K562 (cell line): ENCODE measurements at places on chromosomes 1 and 21.

DNA sequence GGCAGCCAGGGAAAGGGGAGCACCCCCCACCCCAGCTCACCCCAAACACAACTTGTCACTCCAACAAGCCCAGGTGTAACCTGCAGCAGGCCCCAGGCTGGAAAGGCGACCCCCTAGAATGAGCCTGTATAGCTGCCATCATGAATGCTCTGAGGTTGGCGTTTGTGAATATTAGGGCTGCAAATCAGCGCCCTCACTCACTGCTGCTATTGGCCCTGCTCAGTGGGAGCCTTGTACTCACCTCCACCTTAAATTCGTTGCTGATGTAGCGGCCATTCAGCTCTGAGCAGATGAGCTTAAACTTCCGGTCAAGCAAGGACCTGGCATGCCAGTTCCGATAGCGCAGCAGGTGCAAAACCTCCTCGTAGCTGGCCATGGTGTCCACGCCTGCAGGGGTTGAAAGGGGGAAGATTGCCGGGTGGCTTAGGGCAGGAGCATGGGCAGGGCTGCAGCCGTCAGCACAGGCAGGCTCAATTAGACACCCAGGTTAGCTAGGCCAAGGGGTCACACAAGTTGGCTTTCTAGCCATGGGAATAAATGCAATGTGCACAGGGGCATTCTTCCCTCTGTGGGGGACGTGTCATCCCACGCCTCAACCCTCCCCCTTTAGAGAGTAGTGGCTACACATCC is 81.7 kb downstream of the PIK3CD start:
- no peaks in the 10 kb centered on the region for H3K27me3 ChIP-seq
- H3K36me3 ChIP-seq: peaks cover 77% of the 10 kb centered on the region; the same call in 2 of the 3 replicates
- H3K27ac ChIP-seq: no peak overlapping the region
- DNase-seq: no peak
- no peak overlapping the region for H3K4me3 ChIP-seq
- peaks cover 7% of the 10 kb centered on the region; the same call in 1 of the 2 replicates for H3K4me1 ChIP-seq

- peaks cover 33% of the 10 kb centered on the region for H3K4me1 ChIP-seq
- DNase-seq: no peak
- no peak overlapping the region for H3K27ac ChIP-seq
- H3K27me3 ChIP-seq: no peaks in the 10 kb centered on the region
- no peaks in the 10 kb centered on the region; the same call in 2 of the 3 replicates for H3K36me3 ChIP-seq
- H3K4me3 ChIP-seq: no peak overlapping the region
Observed at GRCh38 chr1:206723462-206723804, 38.7 kb downstream of the MAPKAPK2 start.

DNA sequence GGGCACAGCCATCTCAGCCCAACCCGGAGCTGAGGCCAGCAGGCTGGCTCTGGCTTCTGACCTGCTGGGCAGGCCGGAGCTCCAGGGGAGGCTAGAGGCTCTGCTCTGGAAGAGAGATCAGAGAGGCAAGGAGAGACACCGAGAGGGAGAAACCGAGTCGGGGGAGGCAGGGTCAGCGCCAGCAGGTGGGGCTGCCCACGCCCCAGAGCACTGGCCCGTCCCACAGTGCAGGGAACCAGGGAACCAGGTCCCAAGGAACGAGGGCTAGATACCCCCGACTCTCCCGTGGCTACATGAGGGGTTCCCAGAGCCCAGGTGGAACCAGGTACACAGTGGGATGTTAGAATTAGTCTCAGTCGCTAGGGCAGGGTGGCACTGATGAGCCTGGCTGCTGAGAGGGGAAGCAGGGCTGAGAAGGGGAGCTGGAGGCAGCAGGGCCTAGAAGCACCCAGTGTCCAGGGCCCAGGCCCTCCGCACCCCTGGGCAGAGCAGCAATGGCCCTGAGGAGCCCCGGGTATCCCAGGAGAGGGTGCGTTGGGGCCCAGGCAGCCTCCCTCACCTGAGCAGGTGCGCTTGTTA is 2.1 kb downstream of the MASP2 start:
- no peak overlapping the region for H3K27ac ChIP-seq
- no peak overlapping the region for H3K4me3 ChIP-seq
- no peaks in the 10 kb centered on the region for H3K27me3 ChIP-seq
- no peak for DNase-seq
- no peaks in the 10 kb centered on the region for H3K36me3 ChIP-seq

DNA sequence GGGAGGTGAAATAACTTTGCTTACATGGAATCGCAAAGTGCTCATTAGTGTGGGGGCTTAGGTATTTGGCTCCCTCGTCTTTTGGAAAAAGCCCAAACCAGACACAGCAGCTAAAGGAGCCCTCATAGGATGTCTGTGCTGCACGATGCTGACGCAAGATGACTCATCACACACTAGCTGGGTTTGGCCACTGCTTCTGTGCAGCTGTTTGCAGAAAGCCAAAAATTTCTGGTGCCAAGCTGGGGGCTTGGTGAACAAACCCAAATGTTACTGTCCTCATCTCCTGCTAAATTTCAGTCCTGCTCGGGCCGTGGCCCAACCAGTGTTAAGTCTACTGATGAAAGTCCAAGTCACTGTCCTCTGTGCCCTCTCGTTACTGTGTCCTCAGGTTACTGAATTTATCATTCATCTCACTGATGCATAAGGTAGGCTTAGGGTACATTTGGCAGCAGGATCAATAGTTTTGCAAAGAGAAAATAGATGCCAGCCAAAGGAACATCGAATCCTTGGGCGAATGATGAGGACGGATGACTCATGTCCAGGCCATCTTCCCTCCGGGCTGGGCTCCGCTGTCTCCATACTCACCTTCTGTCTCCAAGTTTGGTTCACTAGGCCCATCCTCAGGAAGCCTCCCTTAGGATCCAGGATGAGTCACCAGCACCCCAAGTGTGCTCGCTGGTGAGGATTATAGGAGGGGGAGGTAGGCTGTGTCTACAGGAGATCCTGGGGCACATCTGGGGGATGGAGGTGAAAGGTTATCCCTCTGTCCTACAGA is 177.7 kb downstream of the ADSS2 start:
- no peak overlapping the region for H3K4me3 ChIP-seq
- peak; percentile 81 for DNase-seq
- H3K36me3 ChIP-seq: no peaks in the 10 kb centered on the region
- peak overlapping the region; percentile 8; the same call in 1 of the 3 replicates for H3K27ac ChIP-seq
- peaks cover 12% of the 10 kb centered on the region for H3K4me1 ChIP-seq

DNA sequence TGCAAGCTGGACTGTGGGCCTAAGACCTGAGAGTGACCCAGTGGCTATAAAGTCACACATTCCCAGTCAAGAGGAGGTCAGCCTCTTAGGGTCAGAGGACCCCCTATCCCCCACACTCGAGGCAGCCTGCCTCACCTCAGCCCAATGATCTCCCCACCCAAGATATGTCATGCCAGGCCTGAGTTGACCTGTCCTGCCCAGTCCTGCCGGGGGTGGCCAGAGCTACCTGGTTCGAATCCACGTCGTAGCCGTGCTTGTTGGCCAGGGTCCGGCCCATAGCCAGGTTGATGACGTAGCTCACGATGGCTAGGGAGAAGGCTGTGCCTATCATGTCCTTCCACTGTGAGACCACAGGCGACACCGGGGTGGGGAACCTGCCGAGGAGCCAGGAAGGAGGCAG is 15.6 kb downstream of the SLC26A9 start:
- H3K27me3 ChIP-seq: peaks cover 88% of the 10 kb centered on the region
- H3K4me1 ChIP-seq: peaks cover 13% of the 10 kb centered on the region; the same call in 2 of the 3 replicates
- H3K36me3 ChIP-seq: no peaks in the 10 kb centered on the region
- DNase-seq: no peak

- no peaks in the 10 kb centered on the region for H3K27me3 ChIP-seq
- peak overlapping the region; percentile 93 for H3K27ac ChIP-seq
- peak overlapping the region; percentile 99 for H3K4me3 ChIP-seq
- peaks cover 17% of the 10 kb centered on the region; the same call in 2 of the 3 replicates for H3K4me1 ChIP-seq
Observed at GRCh38 chr1:162498496-162498810, 835 bp downstream of the UHMK1 start.

DNA sequence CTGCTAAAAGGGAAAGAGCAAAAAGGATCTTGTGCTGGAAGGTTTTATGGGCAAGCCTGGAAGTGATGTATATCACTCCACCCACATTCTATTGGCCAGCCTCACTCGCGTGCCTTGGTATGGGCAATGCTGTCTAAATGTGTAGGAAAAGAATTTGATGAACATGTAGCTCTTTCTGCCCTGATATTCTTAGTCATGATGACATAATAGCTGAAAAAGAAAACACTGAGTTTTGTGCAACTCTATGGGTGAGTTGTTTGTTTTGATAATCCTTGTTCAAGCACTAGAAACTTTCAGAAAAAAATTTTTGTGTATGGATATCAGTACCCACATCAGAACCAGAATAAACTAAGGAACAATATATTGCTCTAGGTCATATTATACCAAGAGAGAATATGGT is 231.5 kb upstream of the ST6GALNAC5 start:
- H3K4me1 ChIP-seq: no peaks in the 10 kb centered on the region
- no peak overlapping the region for H3K4me3 ChIP-seq
- H3K27me3 ChIP-seq: no peaks in the 10 kb centered on the region
- H3K36me3 ChIP-seq: no peaks in the 10 kb centered on the region

GRCh38 chr1:23446661-23447310 is 22.2 kb upstream of the TCEA3 start:
- peaks cover 3% of the 10 kb centered on the region for H3K4me1 ChIP-seq
- no peak overlapping the region for H3K27ac ChIP-seq
- H3K27me3 ChIP-seq: no peaks in the 10 kb centered on the region
- no peak overlapping the region for H3K4me3 ChIP-seq
- DNase-seq: no peak
- peaks cover 11% of the 10 kb centered on the region; the same call in 1 of the 3 replicates for H3K36me3 ChIP-seq
